HT-29 (cell line): ENCODE measurements at places on chromosomes 6 and 20. TPM values are rescaled to one million over a fixed set of nuclear protein-coding genes. Genes with fewer than 3 reads are reported as not detected.

GRCh38 chr20:62537649-62538292 is 62.0 kb upstream of the GATA5 start:
- no peak for DNase-seq

GRCh38 chr6:77036400-77036799 is 426.9 kb downstream of the HTR1B start:
- DNase-seq, result no peak

GRCh38 chr6:77650098-77650663 is 2.7 kb upstream of the MEI4 start:
- no peak for DNase-seq

DNA sequence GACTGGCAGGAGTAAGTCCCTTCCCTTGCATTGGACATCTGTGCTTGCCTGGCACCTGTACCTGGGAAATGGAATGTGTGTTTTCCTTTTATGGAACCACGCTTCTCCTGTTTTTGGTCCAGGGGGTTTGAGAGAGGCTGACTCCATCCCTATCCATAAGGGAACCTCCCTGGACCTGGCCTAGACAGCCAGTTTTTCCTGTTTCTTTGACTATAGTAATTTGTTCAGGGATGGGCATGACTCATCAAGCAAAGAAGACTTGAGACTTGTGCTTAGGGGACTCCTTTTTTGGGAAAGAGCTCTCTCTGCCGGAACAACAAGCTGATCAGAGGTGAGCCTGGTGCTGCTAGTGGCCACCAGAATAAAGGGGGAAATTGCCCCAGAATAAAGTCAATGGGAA is 393.8 kb downstream of the CDH26 start:
- DNase-seq, result no peak

DNA sequence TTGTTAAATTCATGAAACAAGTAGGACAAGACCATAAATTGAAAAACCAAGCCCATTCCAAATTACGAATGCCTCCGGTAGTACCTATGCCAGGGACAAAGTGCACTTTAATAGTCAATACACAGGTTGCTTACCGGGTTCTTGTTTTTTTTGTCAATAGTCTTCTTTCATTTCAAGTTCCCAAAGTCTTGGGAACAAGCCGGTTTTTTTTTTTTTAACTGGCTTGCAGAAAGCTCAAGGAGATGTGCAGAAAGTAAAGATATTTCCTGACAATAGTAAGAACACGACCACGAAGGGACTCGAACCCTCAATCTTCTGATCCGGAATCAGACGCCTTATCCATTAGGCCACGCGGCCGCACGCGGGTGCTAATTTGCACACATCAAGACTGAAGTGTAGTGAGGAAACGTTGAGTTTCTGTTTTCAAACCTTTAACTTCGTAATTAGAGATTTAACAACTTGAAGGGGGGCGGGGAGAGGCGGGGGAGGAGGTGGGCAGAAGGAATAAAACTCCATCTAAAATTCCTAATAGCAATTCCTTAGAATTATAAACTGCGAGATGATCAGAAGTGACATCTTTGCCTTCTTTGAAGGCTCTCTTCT is 181.0 kb downstream of the TRIM27 start:
- DNase-seq, result peak; percentile 72

GRCh38 chr20:50192364-50193198 is 2.0 kb downstream of the CEBPB start:
- DNase-seq, result peak; percentile 91

DNA sequence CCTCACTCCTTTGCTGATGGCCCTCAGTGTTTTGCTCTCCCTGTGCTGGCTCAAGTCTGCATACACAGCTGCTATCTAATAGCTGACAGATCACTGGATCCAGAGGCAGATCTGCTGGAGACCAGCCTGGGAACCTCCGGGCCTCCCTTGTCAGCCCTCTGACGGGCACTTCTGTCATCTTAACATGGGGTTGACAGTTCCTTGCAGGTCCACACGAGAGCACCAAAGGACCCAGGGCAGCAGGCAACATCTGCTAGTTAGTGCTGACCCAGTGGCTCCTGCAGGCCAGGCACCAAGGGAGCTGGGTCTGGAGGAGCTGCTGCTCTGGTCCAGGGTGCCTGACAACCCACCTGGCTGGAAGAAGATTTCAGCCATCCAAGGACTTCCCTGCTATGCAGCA is 208.1 kb downstream of the UST start:
- DNase-seq, result no peak

GRCh38 chr20:2167112-2167511 is 65.5 kb downstream of the STK35 start:
- DNase-seq, result no peak

GRCh38 chr20:50508171-50508755 is 1.9 kb upstream of the PTPN1 start:
- no peak for DNase-seq

- no peak for DNase-seq
Measured at GRCh38 chr6:166619912-166620311, 7.1 kb downstream of the RPS6KA2 start.

The TMEM14A gene
- 26.9 and 29.3 TPM in 2 replicates for total RNA-seq

The RAB44 gene
- not detected in 2 replicates for total RNA-seq

The STMND1 gene
- total RNA-seq, result not detected in 2 replicates
